ENCODE measurements at places on chromosomes 13 and 19.

DNA sequence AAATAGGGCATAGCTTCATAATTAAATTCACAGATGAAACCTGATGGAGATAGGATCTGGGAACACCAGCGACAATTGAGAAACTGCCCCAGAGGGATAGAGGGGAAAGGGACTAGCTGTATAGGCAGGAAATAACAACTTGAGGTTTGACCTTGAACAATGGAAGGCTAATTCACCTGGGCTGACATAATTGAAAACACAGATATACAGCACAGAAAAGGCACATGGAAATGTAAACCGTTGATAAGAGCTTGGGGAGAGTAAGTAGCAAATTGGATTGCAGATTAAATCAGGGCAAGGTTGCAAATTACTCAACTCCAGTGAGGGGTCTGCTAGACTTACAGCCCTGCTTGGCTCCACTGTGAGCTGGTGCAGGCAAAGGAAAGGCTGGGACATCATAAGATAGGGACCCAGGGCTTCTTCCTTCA is 246.7 kb downstream of the DLEU7 start:
- DNase-seq, result no peak

- no peak for DNase-seq
These were observed 48.1 kb upstream of the LDLR start for GRCh38 chr19:11041194-11041593.

DNA sequence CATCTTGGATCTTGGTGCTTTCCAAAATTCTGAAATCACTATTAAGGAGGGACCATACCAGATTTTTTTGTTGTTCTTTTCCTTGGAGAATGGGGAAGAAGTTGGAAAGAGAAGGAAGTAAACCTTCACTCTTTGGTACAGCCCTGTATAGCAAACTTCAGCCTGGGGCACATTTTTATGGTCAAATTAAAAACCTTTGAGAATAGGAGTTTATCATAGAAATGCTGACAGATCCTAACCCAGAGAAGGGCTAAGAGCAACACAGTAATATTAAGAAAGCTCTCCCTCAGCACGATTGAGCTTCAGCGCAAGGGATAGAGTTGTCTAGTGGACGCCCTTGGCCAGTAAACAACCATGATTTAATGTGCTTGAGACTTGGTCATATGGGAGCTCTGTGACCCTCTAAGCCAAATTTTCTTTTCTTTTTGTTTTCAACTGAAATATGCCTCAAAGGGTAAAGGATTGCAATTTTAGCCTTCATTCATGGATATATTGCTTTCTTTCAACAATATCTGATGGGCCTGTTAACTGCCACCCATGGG is 294.3 kb upstream of the MAB21L1 start:
- DNase-seq, result no peak

- no peak for DNase-seq
These were observed 112.4 kb downstream of the NUFIP1 start for GRCh38 chr13:44876782-44877324.

DNA sequence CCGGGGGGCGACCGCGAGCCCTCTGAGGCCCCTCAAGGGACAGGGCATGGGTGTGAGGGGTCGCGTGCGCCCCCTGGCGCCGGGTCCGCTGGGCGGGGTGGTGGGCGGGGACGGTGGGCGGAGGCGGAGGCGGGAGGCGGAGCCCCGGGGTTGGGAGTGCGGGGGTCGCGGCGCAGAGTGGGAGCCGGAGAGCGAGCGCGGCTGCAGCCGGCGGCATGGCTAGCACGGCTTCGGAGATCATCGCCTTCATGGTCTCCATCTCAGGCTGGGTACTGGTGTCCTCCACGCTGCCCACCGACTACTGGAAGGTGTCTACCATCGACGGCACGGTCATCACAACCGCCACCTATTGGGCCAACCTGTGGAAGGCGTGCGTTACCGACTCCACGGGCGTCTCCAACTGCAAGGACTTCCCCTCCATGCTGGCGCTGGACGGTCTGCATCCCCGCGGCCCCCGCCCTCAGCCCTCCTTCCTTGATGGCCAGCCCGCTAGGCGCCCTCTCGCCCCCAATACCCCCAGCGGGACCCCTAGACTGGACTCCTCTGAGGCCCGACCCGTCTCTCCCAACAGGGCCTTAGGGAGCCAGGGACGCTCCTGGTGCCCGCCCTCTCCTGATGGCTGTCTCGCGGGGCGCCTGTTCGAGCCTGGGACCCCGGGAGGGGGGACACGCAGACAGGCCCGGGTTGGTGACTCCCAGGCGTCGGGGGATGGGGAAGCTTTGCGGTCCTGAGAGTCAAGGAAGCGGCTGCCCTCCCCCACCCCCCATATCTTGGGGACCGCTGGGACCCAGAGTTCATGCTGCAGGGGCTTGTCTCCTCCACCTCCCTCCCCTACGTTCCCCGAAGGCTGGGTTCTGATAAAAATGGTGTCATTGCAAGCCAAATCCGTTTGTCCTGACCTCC is at the start of gene CLDN10:
CLDN10 (plus strand) TSS at position 182 of the 903 bp plus-strand sequence; CDS start at position 216, 34 bp downstream.
- no peak for DNase-seq

GRCh38 chr13:99303863-99304521 is 3.2 kb downstream of the GPR183 start:
- DNase-seq, result no peak

DNA sequence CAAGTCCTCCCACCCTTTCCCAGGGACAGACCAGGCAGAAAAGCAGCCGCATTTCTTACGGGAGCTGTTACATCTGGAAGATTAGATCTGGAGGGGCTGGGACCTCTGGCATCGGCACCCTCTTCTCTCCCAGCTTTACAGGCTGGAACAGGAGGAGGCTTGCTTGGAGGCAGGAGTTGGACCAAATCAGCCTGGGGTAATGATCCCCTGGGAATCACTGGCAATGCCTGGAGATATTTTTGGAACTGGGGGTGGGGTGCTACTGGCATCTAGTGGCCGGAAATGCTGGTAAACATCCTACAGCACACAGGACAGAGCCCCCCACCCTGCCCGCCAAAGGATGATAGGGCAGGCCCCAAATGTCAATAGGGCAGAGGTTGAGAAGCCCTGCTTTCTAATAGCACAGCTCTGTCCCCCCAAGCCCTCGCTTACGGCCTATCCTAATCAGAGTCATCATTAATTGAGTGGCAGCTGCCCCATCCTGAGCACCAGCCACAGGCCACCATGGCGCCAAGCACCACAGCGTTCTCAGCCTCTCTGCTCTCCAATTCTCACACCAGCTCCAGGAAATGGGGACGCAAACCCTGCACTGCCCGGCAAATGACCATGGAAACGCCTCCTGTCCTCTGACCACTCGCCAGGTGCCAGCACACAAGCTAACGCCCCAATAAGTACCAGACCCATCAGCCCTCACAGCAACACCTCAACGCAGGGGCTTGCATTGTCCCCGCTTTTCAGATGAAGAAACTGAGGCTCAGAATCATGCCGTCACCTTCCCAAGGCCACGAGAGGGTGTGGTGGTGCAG is 20.6 kb downstream of the LRRC4B start:
- no peak for DNase-seq

DNA sequence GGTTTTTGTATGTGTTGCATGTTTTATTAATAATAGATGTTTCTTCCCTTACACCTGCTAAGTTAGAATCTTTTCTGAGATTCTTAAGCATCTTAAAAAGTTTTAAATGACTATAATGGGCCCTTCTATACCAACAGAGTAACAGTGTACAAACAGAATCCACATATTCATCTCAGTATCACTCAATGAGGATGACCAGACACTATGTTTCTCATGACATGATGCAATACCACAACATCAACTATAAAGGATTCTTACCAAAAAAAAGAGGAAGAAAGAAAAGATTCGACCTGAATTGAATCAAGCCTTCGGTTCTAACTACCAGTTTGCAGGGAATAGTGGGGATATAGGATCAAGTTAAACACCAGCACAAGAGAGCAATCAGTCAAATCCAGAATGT is 56.5 kb downstream of the INTS6 start:
- peak; percentile 49 for DNase-seq

- no peak for DNase-seq
These were observed 2.3 kb downstream of the MATK start for GRCh38 chr19:3783660-3784584.

DNA sequence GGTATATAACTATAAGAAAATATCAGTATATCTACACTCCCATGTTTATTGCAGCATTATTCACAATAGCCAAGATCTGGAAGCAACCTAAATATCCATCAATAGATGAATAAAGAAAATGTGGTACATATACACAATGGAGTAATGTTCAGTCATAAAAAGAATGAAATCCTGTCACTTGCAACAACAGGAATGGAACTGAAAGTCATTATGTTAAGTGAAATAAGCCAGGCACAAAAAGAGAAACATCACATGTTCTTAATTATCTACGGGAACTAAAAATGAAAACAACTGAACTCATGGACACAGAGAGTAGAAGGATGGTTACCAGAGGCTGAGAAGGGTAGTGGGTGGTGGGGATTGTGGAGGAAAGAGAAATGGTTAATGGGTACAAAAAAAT is 665.2 kb downstream of the TBC1D4 start:
- DNase-seq, result no peak

GRCh38 chr19:16594131-16594586 is 21.9 kb upstream of the SLC35E1 start:
- DNase-seq, result no peak

GRCh38 chr13:80245162-80245733 is 95.7 kb downstream of the SPRY2 start:
- no peak for DNase-seq

DNA sequence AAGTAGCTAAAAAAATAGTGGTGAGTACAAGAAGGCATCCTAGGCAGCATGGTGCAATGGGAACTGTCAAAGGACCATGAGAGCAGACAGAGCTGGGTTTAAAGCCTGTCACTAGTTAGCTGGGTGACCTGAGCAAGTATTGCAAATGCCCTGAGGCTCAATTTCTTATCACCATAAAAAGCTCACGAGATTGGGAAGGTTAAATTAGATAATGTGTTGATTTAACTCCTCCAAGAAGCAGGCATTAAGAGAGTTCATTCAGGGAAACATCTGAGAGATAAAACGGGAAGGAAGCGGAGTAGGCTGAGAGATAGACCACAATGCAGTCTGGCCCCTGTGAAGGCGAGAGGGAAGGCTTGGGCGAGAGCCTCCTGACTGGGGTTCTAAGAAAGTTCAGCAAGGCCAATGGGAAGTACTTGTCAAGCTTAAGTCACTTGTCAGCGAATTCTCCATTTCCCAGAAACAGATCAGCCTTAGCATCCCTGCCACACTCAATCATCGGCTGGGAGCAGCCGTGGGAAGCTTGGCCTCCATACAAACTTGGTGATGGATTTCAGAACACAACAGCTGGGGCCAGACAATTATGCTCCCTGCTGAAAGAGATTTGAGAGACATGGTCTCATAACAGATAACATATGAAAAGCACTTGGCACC is 105.5 kb downstream of the POU4F1 start:
- DNase-seq, result no peak

DNA sequence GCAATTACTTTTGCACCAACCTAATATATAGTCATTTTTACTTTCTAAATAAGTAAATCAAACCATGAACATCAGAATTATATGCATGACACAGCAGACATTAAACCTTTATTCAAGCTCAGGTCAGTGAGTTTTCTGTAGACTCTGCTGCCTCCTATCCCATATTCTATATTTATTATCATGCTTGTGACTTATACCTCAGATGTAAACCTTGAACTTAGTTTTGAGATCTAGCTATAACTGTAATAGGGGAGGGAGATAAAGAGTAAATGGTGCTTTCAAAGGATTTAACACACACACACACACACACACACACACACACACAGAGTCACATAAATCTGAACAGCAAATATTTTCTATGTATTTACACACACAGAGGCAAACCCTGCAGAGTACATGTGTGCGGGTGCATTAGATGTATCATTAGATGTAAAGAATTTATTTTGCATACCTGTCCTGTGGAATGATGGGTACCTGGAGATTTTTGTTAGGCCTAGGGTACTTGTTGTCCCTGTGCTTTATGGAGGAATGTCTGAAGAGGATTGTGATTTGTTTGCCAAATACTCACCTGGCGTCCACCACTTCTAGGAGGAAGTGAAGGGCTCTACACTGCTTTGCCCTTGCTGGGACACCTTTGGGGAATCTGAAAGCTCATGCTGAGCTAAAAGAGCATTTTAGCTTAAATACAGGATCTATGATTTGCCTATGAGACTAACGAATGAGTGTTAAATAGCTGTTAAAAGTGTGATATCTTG is 521.9 kb downstream of the KLF5 start:
- DNase-seq, result no peak

- DNase-seq, result no peak
These were observed 165.5 kb downstream of the LACC1 start for GRCh38 chr13:44045180-44045562.

DNA sequence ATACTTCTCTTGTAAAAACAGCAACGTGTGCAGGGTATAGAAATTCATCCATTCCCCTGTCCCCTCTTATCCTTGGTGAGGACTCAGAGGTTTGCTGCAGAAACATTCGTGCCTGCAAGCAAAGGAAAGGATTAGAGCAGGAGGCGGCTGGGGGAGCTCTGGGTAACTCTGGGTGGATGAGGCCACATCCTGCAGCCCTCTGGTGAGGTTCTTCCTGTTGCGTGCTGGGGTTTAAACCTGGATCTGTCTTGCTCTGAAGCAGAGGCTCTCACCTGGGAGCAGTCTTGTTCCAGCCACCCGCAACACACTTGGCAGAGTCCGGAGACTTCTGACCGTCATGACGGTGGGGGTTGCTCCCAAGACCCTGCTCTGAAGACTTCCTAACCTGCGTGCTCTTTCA is 69.2 kb downstream of the ATP11A start:
- DNase-seq, result no peak

DNA sequence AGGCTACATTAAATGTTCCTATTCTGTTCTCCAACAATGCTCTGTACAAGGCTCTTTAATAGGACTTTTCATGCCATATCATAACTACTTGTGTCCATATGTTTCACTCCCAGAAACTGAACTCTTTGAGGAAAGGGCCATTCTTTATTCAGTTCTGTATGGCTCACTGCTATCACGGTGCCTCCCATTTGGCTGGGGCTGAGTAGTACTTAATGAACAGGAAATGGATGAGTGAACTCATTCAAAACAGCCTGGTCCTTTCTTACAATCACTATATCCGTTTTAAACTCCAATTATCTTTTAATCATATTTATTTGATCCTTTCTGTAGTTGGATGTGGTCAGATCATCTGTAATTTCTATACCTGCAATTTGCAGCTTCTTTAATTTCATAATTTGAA is 410.6 kb downstream of the TBC1D4 start:
- DNase-seq, result peak; percentile 8

GRCh38 chr13:112723771-112724170 is 33.9 kb downstream of the ATP11A start:
- DNase-seq, result no peak

DNA sequence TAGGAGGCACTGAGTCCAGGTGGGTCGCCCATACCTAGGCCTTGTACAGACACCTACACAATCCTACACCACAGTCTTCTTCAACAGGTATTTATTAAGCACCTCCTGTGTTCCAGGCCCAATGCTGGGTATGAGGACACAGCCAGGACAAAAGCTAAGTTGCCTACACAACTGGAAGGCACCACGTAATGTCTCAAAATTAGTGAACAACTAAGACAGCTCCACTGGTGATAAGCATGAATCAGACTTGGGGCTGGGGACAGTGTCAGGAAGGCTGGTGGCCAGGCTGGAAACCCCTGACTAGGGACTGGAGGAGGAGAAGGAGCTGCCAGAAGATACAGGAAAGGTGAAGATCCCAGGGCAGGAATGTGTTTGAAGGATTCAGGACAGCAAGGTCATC is 2.4 kb downstream of the SMIM24 start:
- DNase-seq, result no peak

Data from iris pigment epithelial cell (primary cell).